Caco-2 (cell line): ENCODE measurements at places on chromosomes 16 and 17. TPM values are rescaled to one million over a fixed set of nuclear protein-coding genes. Genes with fewer than 3 reads are reported as not detected.
A peak's percentile ranks its signal among the peaks of the same experiment; 100 is the strongest.

Gene ABCC6
- total RNA-seq: 43.5 and 44.6 TPM in 2 replicates

GRCh38 chr17:82560252-82560642 is 40.7 kb downstream of the FOXK2 start:
- DNase-seq: no peak
- peaks cover 33% of the 10 kb centered on the region for H3K4me1 ChIP-seq
- no peak overlapping the region for H3K4me3 ChIP-seq
- H3K36me3 ChIP-seq: peaks cover 2% of the 10 kb centered on the region; the same call in 1 of the 2 replicates
- H3K27ac ChIP-seq: peak overlapping the region; percentile 43
- no peaks in the 10 kb centered on the region for H3K27me3 ChIP-seq

DNA sequence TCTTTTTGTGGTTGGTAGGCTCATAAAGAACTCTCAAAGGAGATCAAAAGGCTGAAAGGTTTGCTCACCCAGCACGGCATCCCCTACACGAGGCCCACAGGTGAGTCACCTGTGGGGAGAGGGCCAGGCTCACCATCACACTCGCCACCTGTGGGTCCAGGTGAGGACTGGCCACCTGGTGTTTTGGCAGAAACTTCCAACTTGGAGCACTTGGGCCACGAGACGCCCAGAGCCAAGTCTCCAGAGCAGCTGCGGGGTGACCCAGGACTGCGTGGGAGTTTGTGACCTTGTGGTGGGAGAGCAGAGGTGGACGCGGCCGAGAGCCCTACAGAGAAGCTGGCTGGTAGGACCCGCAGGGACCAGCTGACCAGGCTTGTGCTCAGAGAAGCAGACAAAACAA is 11.1 kb downstream of the GNPTG start:
- no peak overlapping the region for H3K4me3 ChIP-seq
- peaks cover 3% of the 10 kb centered on the region for H3K36me3 ChIP-seq
- no peaks in the 10 kb centered on the region for H3K27me3 ChIP-seq
- H3K4me1 ChIP-seq: no peaks in the 10 kb centered on the region
- no peak overlapping the region for H3K27ac ChIP-seq

GRCh38 chr16:72711823-72712222 is 336.1 kb downstream of the ZFHX3 start:
- no peak overlapping the region for H3K4me3 ChIP-seq
- H3K4me1 ChIP-seq: no peaks in the 10 kb centered on the region
- no peaks in the 10 kb centered on the region for H3K27me3 ChIP-seq
- no peak overlapping the region for H3K27ac ChIP-seq

- H3K4me1 ChIP-seq: no peaks in the 10 kb centered on the region
- DNase-seq: no peak
- no peak overlapping the region for H3K27ac ChIP-seq
- no peak overlapping the region for H3K4me3 ChIP-seq
- H3K27me3 ChIP-seq: no peaks in the 10 kb centered on the region
These were observed 17.7 kb upstream of the SMURF2 start for GRCh38 chr17:64679710-64680216.

GRCh38 chr16:27482397-27483087 is 67.2 kb downstream of the GTF3C1 start:
- H3K27ac ChIP-seq: no peak overlapping the region
- no peaks in the 10 kb centered on the region for H3K27me3 ChIP-seq
- no peak for DNase-seq

DNA sequence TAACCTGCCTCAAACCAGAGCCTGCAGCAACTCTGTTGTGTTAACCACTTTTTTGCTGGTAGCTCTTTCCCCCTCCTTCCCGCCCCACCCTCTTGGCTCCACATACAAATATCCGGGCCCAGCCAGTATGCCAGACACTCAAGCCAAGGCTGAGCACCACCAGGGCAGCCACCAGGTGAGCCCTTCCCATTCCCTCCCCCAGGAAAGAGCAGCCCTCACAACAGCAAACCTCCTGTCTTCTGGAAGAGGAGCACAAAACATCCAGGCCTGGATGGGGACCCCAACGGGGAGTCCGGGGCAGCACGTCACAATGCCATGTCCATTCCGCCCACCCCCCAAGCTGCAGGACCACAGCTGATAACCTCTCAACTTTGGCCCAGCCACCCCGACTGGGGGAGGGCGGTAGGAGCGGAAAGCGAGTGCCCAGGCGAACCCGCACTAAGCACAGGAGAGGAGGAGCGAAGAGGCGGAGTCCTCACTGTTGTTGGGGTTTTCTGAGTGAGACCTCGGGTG is 757 bp downstream of the ORMDL3 start:
- H3K4me1 ChIP-seq: peaks cover 29% of the 10 kb centered on the region
- no peaks in the 10 kb centered on the region for H3K36me3 ChIP-seq
- peak overlapping the region; percentile 89 for H3K4me3 ChIP-seq
- peak overlapping the region; percentile 97 for H3K27ac ChIP-seq

DNA sequence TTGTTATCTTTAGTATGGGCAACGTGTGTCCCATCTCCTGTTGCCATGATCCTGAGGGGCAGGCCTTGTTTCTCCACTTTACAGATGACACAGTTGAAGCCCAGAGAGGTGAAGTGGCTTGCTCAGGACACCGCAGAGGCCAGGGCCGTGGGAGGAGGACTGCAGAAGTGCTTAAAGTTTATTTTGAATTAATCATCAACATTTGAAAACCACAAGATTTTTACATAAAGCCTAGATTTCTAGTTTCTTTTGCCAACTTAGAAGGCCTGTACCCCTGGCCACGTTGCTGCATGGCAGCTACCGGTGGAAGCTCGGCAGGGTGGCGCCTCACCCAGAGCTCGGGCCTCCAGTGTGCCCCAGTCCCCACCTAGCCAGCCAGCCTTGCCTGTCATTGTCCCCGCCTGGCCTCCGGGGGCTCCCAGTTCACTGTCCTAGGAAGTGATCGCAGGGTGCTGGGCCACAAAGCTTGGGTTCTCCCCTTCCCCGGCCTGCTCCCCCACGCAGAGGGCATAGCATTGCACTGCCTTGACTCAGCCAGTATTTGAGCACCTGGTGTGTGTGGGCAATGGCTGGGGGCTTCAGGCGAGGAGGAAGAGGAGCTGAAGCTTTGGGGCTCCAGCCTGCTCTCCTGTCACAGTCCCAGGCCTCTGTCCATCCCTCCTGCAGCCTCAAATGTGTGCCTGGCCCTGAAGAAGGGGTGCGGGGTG is 14.8 kb upstream of the ADCY7 start:
- no peak overlapping the region for H3K4me3 ChIP-seq
- H3K36me3 ChIP-seq: no peaks in the 10 kb centered on the region; the same call in 1 of the 2 replicates
- H3K4me1 ChIP-seq: peaks cover 5% of the 10 kb centered on the region; the same call in 1 of the 2 replicates
- no peak for DNase-seq
- no peak overlapping the region for H3K27ac ChIP-seq

DNA sequence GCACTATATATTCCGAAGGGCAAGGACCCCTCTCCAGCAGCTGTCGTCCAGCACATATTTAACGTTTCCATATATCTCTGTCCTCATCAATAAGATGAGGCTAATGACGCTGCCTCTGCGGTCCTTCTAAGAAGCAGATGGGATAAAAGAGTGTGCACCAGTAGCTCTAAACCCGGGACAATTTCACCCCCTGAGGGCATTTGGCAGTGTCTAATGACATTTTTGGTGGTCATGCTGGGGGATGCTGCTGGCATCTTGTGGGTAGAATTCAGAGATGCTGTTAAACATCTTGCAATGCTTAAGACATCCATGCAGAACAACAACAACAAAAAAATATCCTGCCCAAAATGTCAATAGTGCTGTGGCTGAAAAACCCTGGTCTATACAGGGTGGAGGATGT is 372.9 kb downstream of the CDH13 start:
- H3K4me1 ChIP-seq: no peaks in the 10 kb centered on the region
- no peak for DNase-seq
- H3K36me3 ChIP-seq: no peaks in the 10 kb centered on the region
- no peak overlapping the region for H3K4me3 ChIP-seq

GRCh38 chr17:45410144-45411091 is 22.3 kb downstream of the ARHGAP27 start:
- no peaks in the 10 kb centered on the region for H3K27me3 ChIP-seq
- H3K36me3 ChIP-seq: peaks cover 2% of the 10 kb centered on the region
- H3K4me1 ChIP-seq: peaks cover 30% of the 10 kb centered on the region
